Ascending aorta (tissue), 2 donors: ENCODE measurements at places on chromosomes 12 and 14.

GRCh38 chr14:88831284-88831683 is 6.8 kb downstream of the TTC8 start:
- peak; percentile 77 for DNase-seq

DNA sequence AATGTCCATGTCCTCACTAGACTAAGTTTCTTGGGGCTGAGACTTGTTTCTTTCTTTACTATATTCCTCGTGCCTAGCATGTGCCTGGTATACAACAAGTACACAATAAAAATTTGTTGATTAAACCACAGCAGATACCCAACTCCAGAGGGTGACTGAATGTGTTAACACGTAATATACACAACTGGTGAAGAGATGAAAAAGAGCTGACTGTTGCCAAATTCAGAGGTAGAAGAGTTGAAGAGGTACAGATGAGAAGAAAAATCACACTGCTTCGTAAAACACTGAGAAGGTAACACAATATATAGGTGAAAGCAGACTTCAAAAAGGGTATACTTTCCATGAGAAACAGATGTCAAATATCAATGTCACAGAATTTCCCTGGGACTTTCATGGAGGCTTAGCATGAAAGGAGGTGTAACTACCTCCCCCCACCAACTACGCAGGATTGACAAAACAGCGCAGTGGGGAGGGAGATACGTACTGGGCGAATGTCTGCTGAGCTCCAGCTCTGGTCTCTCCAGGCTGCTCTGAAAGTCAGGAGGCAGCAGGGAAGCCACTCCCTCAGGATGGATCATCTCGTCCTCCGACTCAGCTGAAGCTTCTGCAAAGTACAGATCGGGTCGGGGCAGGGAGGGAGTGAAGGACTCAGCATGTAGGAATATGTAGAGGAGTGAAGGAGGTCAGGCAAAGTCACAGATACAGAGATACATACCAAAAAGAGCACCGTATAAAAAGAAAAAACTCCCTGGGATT is 5.3 kb downstream of the ACIN1 start:
- DNase-seq = peak; percentile 46

GRCh38 chr12:105418229-105418628 is 87.7 kb downstream of the C12orf75 start:
- no peak for DNase-seq

- no peak for DNase-seq
These were observed 94.5 kb upstream of the VASH1 start for GRCh38 chr14:76666746-76667145.
